Activated T-cell treated with anti-CD3 and anti-CD28 coated beads, Interleukin-2, amount 50 U/mL, for 4 hours (primary cell): ENCODE measurements at places on chromosomes 2 and 18.

DNA sequence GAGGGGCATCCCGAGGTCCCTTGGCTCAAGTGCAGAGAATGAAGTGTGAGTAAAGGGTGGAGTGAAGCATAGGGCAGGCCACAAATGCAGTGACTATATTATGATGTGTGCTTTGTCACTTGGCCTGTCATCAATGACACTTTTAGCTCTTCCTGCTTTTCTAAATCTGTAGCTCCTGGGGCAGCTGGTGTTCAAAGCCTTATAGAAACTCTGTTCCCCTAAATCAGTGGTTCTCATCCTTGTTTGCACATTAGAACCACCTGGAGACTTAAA, 135.6 kb upstream of the LGALSL start:
- DNase-seq = no peak

- no peak for DNase-seq
Measured at GRCh38 chr18:7663366-7664312, 96.5 kb downstream of the PTPRM start.

GRCh38 chr18:54052732-54053429, 171.6 kb downstream of the MBD2 start:
- DNase-seq = no peak

- no peak for DNase-seq
Measured at GRCh38 chr2:206260188-206261012, 14.1 kb upstream of the ZDBF2 start.

- DNase-seq = no peak
Measured at GRCh38 chr2:55804535-55804934, 110.9 kb upstream of the PNPT1 start.

GRCh38 chr2:148529745-148530144, 114.8 kb upstream of the EPC2 start:
- DNase-seq = no peak

DNA sequence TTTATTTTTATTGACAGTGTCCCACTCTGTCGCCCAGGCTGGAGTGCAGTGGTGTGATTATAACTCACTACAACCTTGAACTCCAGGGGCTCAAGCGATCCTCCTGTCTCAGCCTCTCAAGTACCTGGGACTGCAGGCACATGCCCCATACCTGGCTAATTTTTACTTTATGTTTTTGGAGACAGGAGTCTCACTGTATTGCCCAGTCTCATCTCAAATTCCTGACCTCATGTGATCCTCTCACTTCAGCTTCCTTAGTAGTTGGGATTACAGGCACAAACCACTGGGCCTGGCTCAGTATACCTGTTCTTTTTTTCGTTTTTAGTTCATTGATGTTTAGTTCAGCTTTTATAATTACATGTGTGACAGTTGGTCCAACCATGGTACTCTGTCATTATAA, 40.1 kb upstream of the SNORC start:
- no peak for DNase-seq

DNA sequence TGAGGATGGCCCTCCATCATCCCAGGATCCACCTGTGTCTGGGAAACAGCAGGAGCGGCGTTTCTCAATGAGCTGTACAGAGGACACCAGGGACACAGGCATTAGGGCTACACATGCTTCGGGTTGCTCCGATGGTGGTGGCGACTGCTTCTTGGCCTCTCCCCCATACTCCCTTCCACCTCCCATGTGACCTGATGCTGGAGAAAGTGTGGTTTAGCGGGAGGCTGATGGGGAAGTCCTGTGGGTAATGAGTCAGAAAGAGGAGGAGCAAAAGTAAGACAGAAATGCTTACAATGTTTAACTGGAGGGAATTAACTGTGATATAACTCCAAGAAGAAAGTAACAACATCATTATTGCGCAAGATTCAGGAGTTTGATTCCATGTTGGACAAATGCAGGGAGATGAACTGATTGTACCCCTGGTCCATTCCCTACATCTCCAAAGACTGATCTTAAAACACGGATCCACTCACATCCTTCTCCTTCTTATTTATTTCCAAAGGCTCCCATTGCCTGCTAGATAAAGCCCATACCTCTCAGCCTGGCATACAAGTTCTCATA, 186.6 kb downstream of the NRP2 start:
- DNase-seq = no peak

DNA sequence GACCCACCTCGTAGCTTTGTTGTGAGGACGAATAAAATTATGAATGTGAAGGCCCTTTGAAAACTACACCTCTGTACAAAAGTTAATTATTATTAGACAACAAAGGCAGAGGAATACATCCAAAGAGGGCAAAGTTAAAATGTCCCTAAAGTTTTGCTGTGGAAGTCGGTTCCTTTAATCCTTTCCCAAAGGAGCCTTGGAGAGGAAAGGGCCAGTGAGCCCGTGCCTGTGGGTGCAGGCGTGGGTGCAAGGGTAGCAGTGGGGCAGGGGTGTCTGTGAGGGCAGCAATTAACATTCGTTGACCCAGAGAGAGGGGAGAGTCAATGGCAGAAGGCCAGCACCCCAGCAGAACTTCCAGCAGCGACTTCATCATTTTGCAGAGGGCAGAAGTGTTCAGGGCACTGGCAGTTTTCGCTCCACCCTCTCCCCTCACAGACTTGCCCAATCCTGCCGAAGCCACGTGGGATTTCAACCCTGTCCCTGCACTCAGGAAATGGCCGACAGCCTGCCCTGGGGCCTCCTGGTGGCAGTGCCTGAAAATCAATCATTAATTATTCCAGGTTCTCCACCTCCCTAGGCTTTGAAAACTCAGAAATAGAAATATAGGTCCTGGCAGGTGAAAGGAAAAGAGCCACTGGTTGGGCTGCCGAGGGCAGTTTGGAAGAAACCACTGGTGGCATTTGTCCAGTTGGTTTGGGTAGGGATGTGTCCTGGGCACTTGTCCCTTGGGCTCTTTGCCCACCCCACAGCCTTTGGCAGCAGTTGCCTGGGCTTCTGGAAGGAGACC, 4.2 kb upstream of the PAX8 start:
- no peak for DNase-seq

DNA sequence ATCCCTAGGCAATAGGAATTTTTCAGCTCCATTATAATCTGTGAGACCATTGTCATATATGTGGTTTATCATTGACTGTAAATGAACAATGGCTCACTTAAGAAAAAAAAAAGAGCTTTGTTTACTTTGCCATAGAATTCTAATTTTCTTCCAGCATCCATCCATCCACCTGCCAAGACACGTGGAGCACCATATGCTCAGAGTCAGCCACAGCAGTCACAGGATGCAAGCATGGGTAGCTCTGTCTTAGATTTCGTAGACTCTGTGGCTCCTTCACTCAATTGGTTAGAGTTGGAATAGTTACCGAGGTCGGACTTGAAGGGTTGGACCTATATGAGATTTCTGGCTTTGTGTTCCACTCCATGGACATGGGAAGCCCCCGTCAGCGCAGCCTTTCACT, 75.6 kb downstream of the COA5 start:
- DNase-seq = no peak

- peak; percentile 2 for DNase-seq
Measured at GRCh38 chr2:92073815-92074548, 2797.2 kb upstream of the TEKT4 start.

DNA sequence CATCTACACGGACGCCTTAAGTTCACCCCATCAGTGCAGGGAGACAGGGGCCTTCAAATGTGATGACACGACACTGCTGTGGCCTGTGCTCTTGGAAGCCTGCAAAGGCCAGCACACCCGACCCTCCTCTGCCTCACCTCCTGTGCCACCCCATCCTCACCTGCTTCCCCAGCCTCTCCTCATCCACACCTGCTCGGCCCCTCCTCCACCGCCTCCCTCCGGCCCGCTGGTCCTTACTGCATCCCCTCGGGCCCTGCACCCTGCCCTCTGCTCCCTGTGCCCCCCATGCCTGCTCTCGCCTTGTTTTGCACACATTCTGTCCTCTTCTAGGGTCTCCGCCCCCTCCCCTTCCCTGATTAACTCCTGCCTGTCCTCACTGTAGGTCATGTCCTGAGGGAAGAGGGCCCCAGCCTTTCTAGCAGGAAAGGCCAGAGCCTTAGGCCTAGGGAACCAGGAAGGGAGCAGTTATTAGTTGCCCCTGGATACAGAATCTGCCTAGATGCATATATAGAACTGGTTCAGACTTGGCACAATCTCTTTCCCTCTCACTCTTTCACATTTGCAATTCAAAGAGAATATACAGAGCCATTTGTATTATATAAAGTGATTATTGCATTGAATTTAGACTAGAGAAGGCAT, 39.4 kb downstream of the TRAPPC12 start:
- no peak for DNase-seq

DNA sequence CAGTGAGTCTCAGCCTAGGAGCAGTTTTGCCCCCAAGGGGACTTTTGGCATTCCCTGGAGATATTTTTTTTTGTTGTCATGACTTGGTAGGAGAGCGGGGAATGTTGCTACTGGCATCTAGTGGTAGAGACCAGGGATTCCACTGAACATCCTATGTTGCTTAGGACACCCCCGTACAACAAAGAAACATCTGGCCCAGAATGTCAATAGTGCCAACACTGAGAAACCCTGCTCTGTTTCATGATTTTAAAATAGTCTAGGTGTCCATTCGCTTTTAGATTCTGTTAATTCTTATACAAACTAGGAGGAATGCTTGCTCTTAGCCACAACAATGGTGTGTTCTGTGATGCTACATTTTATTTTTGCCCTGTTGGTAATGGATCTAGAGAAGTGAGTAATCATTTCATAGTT, 225.8 kb upstream of the SIX3 start:
- no peak for DNase-seq

DNA sequence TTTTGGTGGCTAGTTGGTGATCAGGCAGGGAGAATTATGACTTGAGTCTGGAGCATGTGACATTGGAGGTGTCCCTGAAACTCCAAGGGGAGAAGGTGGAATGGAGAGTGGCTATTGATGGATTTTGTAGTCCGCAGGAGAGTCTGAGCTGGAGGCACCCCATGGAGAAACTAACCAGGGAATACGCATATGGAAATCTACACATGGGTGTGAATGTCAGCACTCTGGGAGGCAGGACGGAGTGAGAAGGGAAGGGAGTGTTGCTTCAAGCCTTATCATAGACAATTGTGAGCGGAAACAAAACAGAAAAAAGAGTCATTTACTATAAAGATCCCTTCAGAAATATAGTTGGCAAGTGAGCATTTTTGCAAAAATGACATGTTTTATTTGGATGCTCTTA, 667 bp upstream of the SCYGR4 start:
- DNase-seq = no peak

- no peak for DNase-seq
Measured at GRCh38 chr2:191217580-191217979, 27.6 kb upstream of the MYO1B start.

DNA sequence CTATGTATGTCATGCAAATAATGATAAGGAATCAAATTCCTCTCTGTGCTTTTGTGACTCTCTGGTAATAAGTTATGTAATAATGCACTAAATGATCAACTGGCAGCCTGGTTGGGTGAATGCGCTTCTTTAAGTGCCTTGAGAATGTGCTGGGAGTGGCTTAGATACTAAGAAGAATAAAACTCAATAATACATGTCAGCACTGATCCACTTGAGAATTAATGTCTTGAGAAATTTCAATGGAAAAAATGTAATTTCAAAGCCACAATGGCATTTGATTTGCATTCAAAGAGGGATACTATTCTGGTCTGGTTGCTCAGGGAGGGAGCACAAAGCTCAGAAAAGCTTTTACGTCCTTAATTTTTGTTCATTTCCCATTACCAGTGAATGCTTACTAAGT, 137.7 kb upstream of the MMADHC start:
- no peak for DNase-seq

- no peak for DNase-seq
Measured at GRCh38 chr18:56569416-56569815, 69.0 kb downstream of the TXNL1 start.
